SK-N-SH (cell line): ENCODE measurements at places on chromosomes 11 and 22. TPM values are rescaled to one million over a fixed set of nuclear protein-coding genes. Genes with fewer than 3 reads are reported as not detected.

Gene INSC
- not detected in 2 replicates for polyA plus RNA-seq

Gene TTC28
- polyA plus RNA-seq, result 5.8 and 5.9 TPM in 2 replicates

Gene NAALAD2
- 0.74 and 1.1 TPM in 2 replicates for polyA plus RNA-seq

DNA sequence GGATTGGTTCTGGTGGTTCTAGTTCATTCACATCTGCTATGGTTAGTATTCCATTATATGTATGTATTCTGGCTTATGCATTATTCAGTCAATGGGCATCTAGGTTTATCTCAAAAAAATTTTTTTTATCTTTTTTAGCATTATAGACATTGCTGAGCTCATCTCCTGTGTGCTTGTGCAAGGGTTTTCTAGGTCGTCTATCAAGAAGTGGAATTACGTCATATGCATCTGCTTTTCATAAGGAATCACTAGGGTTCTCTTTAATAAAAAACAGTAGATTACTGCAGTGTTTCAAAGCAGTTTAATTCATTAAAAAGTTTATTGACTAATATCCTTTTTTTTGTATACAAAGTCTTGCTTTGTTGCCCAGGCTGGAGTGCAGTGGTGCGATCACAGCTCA, 21.3 kb downstream of the TBC1D22A start:
- H3K4me1 ChIP-seq, result no peaks in the 10 kb centered on the region
- no peaks in the 10 kb centered on the region for H3K36me3 ChIP-seq
- no peaks in the 10 kb centered on the region for H3K27me3 ChIP-seq
- no peak for DNase-seq
- H3K27ac ChIP-seq, result no peak overlapping the region

- H3K27ac ChIP-seq, result peak overlapping the region; percentile 90
- no peaks in the 10 kb centered on the region for H3K27me3 ChIP-seq
- peaks cover 4% of the 10 kb centered on the region for H3K36me3 ChIP-seq
- DNase-seq, result no peak
- peaks cover 59% of the 10 kb centered on the region for H3K4me1 ChIP-seq
- no peak overlapping the region for H3K4me3 ChIP-seq
Observed at GRCh38 chr11:33449798-33450197, 192.6 kb downstream of the HIPK3 start.

DNA sequence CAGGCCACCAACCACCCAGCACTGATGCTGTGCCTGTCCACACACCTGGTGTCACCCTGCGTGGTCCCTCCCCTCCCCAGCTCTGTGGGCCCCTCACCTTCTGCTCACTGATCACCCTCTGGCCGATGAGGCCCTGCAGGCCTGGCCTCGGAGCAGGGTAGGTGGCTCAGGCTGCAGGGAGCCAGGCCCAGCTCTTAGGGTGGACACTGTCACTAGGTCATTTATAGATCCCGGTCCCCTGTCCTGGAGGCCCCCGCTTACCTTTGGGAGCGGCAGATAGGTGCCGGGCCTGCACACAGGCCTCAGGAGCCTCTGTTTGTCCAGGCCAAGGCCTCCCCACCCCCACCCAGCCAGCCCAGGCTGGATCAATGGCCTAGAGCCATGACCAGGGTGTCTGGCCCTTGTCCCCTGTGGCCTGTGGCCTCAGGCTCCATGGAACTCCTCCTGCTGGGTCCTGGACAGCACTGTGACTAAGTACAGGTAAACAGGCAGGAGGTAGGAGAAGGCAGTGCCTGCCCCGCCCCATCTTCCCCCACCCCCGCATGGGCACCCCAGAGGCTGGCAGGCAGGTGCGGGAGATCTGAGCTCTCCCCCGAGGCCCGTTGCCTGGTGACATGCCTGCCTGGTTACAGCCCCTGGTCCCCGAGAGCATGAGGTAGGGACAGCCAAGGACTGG, at the start of gene TMPRSS6:
Gene TMPRSS6 (minus strand): TSS at position 472 of the 676 bp plus-strand sequence. CDS start 6,296 bp downstream, outside the sequence.
- peaks cover 2% of the 10 kb centered on the region; the same call in 1 of the 2 replicates for H3K27me3 ChIP-seq
- H3K27ac ChIP-seq, result no peak within 1 kb of the TSS
- H3K36me3 ChIP-seq, result no peaks in the 10 kb centered on the region
- H3K4me3 ChIP-seq, result no peak within 1 kb of the TSS
- H3K4me1 ChIP-seq, result no peaks in the 10 kb centered on the region
- no peak for DNase-seq

- H3K4me3 ChIP-seq, result no peak overlapping the region
- peak; percentile 83 for DNase-seq
- no peaks in the 10 kb centered on the region; the same call in 1 of the 2 replicates for H3K4me1 ChIP-seq
- no peaks in the 10 kb centered on the region for H3K36me3 ChIP-seq
- no peaks in the 10 kb centered on the region for H3K27me3 ChIP-seq
Observed at GRCh38 chr11:126607374-126607773, 251.9 kb downstream of the ST3GAL4 start.

GRCh38 chr11:121063728-121064127, 37.3 kb upstream of the TECTA start:
- H3K36me3 ChIP-seq, result peaks cover 82% of the 10 kb centered on the region
- no peaks in the 10 kb centered on the region for H3K27me3 ChIP-seq
- H3K4me3 ChIP-seq, result no peak overlapping the region
- no peak for DNase-seq
- H3K4me1 ChIP-seq, result peaks cover 6% of the 10 kb centered on the region
- no peak overlapping the region for H3K27ac ChIP-seq

DNA sequence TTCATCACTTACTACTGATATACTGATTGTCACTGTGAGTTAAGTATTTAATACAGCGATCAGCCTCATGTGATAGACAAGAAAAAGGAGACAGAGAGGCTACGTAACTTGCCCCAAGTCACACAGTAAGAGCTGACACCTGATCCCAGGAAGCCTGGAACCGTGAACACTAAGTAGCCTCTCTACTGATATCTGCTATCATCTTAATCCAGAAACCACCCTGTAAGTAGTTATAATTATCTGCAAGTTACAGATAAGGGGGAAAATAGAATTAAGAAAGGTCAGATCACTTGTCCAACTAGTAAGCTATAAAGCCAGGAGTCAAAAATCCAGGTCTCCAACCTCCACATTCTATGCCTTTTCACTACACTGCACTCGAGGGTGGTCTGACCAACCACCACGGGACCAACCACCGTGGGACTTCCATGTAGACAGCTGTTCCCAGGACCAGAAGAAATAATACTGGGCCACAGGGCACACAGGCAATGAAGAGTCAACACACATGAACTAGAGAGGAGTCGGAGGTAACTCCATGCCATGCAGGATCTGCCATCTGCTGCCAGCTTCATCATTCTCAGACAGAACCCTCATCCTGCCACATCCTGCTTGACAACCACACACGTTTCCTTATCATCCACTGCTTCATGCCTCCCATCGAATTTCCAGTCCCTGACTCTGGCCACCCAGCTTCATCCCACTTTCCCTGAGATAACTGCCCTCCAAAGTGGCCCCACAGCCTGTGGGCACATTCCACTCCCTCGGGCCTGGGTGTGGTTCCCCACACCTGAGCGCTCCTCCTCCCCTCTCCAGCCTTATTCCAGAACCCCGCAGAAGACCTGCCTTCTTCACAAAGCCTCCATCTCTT, 58.6 kb downstream of the MICAL3 start:
- H3K4me3 ChIP-seq, result no peak overlapping the region
- DNase-seq, result no peak
- H3K36me3 ChIP-seq, result peaks cover 2% of the 10 kb centered on the region; the same call in 1 of the 2 replicates
- H3K27me3 ChIP-seq, result no peaks in the 10 kb centered on the region
- H3K27ac ChIP-seq, result no peak overlapping the region

DNA sequence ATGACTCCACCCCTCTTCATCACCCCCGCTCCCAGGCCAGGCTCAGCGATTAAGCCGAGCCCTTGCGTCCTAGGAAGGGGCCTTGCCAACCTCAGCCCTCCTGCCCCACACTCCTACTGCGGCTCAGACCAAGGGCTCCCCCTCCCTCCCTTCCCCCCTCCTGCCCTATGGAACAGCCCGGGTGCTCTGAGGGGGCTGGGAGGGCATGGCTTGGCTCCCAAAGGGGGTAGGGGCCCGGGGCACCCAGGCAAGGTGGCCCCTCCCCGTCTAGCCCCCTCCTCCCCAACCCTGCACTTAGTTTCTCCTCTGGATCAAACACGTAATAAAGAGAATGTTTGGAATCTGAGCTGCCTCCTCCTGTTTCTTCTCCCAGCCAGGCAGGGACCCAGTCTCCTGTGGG, 6.3 kb downstream of the RCOR2 start:
- H3K27ac ChIP-seq, result peak overlapping the region; percentile 74
- DNase-seq, result peak; percentile 60
- H3K4me3 ChIP-seq, result no peak overlapping the region
- no peaks in the 10 kb centered on the region for H3K27me3 ChIP-seq
- H3K4me1 ChIP-seq, result no peaks in the 10 kb centered on the region
- no peaks in the 10 kb centered on the region for H3K36me3 ChIP-seq

- peak overlapping the region; percentile 99 for H3K27ac ChIP-seq
- peaks cover 30% of the 10 kb centered on the region for H3K36me3 ChIP-seq
- H3K4me3 ChIP-seq, result peak overlapping the region; percentile 90
- H3K27me3 ChIP-seq, result no peaks in the 10 kb centered on the region
- peaks cover 31% of the 10 kb centered on the region for H3K4me1 ChIP-seq
Observed at GRCh38 chr11:123062892-123063825, 1.2 kb upstream of the HSPA8 start.
